MG63 (cell line): ENCODE measurements at places on chromosomes 11 and 22. TPM values are rescaled to one million over a fixed set of nuclear protein-coding genes. Genes with fewer than 3 reads are reported as not detected.

Gene OR52H1
- not detected in 2 replicates for total RNA-seq

Gene FAT3
- not detected in 2 replicates for total RNA-seq

Gene TH
- total RNA-seq = not detected in 2 replicates

Gene OR4A16
- not detected in 2 replicates for total RNA-seq

Gene SERHL2
- 0.20 and 1.9 TPM in 2 replicates for total RNA-seq

Gene FXYD2
- not detected in 2 replicates for total RNA-seq

Gene MOGAT2
- not detected in 2 replicates for total RNA-seq

Gene IRAG1
- total RNA-seq = not detected in 2 replicates

Gene SPI1
- total RNA-seq = not detected in 2 replicates

Gene INS
- total RNA-seq = not detected in 2 replicates

Gene AGBL2
- not detected in 2 replicates for total RNA-seq

Gene OR10A2
- total RNA-seq = not detected in 2 replicates

Gene TRPM5
- total RNA-seq = not detected in 2 replicates

Gene NEU3
- total RNA-seq = 4.9 and 10.9 TPM in 2 replicates

Gene TMEM25
- total RNA-seq = 0.89 TPM in 1 of 2 replicates, not detected in the other

Gene FAM227A
- total RNA-seq = 0.33 TPM in 1 of 2 replicates, not detected in the other

Gene OR10D3
- not detected in 2 replicates for total RNA-seq

Gene IRF7
- total RNA-seq = 9.1 and 10.1 TPM in 2 replicates

Gene MYEOV
- 1.2 and 1.3 TPM in 2 replicates for total RNA-seq

Gene CPT1A
- total RNA-seq = 43.6 and 59.5 TPM in 2 replicates

Gene MS4A6E
- not detected in 2 replicates for total RNA-seq

Gene OR8G1
- not detected in 2 replicates for total RNA-seq

Gene ELFN2
- total RNA-seq = 0.07 TPM in 1 of 2 replicates, not detected in the other

Gene MUC2
- total RNA-seq = not detected in 2 replicates

Gene EXPH5
- total RNA-seq = 2.0 TPM in 1 of 2 replicates, not detected in the other

Gene FXYD6
- not detected in 2 replicates for total RNA-seq

Gene OR9Q2
- total RNA-seq = not detected in 2 replicates

Gene OR2D2
- not detected in 2 replicates for total RNA-seq

Gene APOA1
- not detected in 2 replicates for total RNA-seq

Gene MIOX
- total RNA-seq = 0.35 TPM in 1 of 2 replicates, not detected in the other

Gene KCNE3
- 1.1 and 2.9 TPM in 2 replicates for total RNA-seq

Gene PACS1
- 2.6 and 11.2 TPM in 2 replicates for total RNA-seq

Gene RBMXL2
- not detected in 2 replicates for total RNA-seq
